ENCODE measurements at places on chromosomes 1 and 21.

GRCh38 chr1:90537606-90538362, 179.3 kb downstream of the BARHL2 start:
- no peak for DNase-seq

GRCh38 chr1:115545791-115546733, 95.7 kb upstream of the VANGL1 start:
- DNase-seq: no peak

DNA sequence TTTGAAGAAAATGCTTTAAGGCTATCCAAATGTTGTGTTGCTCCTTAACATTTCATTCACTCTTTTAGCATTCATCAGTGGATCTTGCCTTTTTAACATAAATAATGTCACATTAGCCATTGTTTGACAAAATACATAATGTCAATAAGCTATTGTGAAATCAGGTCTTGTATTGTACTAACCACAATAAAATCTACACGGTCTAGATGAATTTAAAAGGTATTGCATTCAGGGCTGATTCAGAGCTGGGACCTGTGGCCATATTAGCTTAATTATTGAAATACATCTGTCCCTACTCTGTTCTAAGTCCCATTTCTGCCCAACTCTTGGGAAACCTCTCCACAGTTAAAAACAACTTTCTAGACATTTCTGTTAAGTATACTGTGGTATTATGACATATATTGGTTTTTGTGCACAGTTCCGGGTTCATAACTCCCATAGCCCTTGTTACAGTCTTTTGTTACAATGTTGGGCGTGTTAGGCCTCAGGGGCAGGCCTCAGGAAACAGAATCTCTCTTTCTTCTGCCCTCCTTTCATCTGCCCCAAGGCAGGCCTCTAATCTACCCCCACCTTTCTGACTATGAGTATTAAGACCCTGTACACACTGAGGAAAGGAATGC, 44.7 kb upstream of the CITED4 start:
- DNase-seq: no peak

GRCh38 chr1:29513357-29513756, 277.0 kb downstream of the PTPRU start:
- no peak for DNase-seq

- no peak for DNase-seq
Measured at GRCh38 chr1:20731057-20731991, 1.2 kb downstream of the SH2D5 start.

GRCh38 chr1:217896490-217896889, 265.3 kb downstream of the SPATA17 start:
- no peak for DNase-seq

DNA sequence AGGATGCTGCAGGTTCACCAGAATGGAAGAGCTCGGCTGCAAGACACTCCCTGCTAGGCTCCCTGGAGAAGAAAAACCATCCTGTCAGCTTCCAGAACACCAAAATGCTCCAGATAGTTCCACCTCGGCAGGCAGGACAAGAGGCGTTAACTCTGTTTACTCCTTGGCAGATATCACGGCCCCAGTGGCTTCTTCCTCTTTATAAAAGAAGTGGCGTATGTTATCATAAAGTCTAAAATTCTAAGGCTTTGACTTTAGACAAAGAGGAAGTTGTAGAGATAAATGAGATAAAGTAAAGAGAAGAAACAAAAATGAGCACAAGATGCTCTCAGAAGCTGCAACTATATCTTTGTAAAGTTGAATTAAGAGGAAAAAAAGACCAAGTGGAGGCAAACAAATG, 24.3 kb upstream of the MTF1 start:
- DNase-seq: no peak

DNA sequence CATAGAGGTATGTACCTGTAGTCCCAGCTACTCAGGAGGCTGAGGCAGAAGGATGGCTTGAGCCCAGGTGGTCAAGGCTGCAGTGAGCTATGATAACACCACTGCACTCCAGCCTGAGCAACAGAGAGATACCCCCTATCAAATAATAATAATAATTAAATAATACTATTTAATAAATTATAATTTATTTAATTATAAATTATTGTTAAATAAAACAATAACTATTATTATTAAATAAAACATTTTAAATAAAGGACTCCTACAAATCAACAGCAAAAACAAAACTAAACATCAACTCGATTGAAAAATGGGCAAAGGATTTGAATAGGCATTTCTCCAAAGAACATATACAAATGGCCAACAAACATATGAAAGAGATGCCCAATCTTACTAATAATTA, 65.8 kb upstream of the TBX15 start:
- no peak for DNase-seq
